Type B pancreatic cell (in vitro differentiated cells): ENCODE measurements at places on chromosomes 5 and 9. TPM values are rescaled to one million over a fixed set of nuclear protein-coding genes. Genes with fewer than 3 reads are reported as not detected.
A peak's percentile ranks its signal among the peaks of the same experiment; 100 is the strongest.

GRCh38 chr5:2310946-2311345 lies 428.2 kb upstream of the IRX4 start:
- no peak for DNase-seq

- DNase-seq = no peak
Measured at GRCh38 chr5:10248378-10249260, 1.1 kb downstream of the ATPSCKMT start.

DNA sequence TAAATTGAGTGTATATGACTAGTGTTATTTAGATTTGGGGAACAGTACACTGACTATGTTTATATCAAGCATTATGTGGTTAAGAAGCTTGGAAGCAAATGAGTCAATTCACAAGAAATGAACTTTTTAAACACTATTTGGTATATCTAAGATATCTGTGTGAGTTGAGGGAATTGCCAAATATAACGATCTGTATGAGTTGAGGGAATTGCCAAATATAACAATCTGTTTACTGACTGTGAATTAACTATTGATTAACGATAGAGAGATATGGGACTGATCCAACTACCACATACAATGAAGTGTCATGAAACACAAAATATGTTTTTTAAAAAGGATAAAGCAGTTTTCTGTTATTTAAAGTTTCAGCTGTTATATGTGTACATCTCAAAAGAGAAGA lies 301.4 kb downstream of the TENT4A start:
- DNase-seq = no peak

DNA sequence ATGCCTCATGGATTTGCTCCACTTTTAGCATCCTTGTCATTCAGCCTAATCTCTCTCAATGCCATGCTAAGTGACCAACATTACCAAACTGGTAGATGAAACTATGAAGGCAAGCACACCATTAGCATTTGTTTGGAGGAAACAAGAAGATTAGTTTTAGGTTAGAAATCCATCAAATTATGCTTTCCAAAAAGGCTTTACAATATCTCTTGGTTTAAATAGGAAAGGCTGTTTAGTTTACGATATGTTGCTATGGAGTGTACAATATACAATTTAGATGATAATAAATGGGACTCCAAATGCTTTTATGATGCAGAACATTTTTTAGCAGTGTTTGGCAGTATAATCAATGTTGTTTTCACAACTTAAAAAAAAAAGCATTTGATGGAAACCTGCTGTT lies 47.8 kb upstream of the CTXN3 start:
- DNase-seq = no peak

DNA sequence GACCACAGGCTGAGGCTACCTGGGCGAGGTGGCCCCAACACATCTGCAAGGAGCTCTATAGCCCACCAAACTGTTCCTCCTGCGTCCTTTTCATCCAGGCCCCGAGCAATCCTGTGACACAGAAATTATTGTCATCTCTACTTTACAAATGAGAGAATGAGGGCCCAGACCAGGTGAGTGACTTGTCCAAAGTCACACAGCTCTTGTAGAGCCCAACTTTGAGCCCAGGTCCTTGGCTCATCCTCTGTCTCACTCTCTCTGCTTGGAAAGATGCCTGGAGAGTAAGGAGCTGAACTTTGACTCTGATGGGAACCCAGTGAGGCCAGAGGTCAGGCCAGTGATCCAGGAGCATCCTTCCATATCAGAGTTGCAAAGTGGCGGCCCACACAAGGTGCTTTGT lies 39.6 kb downstream of the STC2 start:
- DNase-seq = no peak

GRCh38 chr9:79912318-79913070 lies 340.7 kb downstream of the TLE4 start:
- no peak for DNase-seq

DNA sequence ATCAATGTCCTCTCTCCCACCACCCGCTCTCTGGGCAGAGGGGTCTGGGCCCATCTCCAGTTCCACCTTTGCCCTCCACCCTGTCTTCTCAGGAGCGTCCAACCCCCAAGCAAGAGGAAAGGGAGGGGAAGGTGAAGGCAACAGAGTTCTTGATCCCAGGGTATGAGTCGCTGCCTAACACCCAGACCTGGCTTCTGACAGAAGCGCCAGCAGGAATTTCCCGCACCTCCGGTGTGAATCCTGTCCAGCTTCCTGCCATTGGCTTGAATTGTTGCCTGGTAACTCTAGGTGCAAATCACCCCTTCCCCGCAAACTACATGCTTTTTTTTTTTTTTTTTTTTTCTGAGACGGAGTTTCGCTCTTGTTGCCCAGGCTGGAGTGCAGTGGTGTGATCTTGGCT lies 84.2 kb upstream of the IER5L start:
- DNase-seq = no peak

GRCh38 chr5:108762660-108763059 lies 15.0 kb downstream of the FER start:
- DNase-seq = no peak

- DNase-seq = peak; percentile 57
Measured at GRCh38 chr9:135308821-135309762, 170.5 kb upstream of the PPP1R26 start.

DNA sequence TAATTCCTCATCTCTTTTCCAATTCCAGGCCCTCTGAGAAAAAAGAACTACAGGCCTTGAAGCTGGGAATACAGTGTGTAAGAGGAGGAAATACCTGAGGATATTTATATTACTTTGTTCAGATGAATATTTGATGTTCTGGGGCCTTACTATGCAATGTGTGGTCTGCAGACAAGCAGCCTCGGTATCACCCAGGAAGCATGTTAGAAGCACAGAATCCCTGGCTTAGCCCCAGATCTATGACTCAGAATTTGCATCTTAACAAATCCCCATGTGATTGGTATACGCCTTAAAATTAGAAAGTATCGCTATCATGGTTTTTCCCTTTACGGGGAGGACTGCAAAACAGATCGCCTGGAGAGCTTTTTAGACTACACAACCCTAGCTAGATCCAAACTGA lies 121.0 kb downstream of the JAKMIP2 start:
- no peak for DNase-seq

DNA sequence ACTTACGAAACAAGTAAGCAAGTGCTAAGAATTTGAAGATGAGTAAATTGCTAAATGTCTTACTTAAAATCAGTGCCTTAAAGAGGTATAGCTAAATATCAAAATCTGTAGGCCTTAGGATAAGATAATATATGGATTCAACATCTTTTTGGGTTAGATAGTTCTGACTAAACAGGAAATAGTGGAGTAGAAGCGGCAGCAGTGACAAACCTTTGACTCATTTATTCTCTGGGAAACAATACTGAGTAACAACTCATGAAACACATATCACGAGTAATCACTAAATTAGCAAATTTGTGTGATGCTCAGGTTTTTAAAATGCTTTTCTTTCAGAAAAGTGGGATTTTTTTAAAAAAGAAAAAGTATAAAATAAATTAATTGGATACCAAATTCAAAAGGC lies 762.1 kb upstream of the TYRP1 start:
- DNase-seq = no peak

- DNase-seq = no peak
Measured at GRCh38 chr5:125634216-125634835, 788.9 kb upstream of the GRAMD2B start.

- no peak for DNase-seq
Measured at GRCh38 chr5:58024151-58024550, 435.7 kb downstream of the PLK2 start.

GRCh38 chr5:179439181-179439985 lies 94.1 kb upstream of the ADAMTS2 start:
- DNase-seq = no peak

DNA sequence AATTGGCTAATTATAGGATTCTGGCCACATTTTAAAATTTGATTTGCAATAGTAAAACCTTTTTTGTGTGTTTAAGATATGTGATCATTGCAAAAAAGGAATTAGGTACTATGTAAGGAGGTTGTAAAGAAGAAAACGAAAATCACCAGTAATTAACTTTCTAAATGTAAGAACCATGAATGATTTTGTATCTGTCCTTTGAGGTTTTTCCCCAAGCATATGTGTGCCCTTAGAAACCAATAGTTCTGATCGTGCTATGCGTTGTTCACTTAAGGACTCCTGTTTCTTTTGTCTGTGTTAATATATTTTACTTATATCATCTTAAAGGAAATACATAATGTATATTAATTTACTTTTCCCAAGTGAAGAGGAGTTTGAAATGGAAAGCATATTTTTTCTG lies 410.2 kb downstream of the PSAT1 start:
- DNase-seq = no peak

DNA sequence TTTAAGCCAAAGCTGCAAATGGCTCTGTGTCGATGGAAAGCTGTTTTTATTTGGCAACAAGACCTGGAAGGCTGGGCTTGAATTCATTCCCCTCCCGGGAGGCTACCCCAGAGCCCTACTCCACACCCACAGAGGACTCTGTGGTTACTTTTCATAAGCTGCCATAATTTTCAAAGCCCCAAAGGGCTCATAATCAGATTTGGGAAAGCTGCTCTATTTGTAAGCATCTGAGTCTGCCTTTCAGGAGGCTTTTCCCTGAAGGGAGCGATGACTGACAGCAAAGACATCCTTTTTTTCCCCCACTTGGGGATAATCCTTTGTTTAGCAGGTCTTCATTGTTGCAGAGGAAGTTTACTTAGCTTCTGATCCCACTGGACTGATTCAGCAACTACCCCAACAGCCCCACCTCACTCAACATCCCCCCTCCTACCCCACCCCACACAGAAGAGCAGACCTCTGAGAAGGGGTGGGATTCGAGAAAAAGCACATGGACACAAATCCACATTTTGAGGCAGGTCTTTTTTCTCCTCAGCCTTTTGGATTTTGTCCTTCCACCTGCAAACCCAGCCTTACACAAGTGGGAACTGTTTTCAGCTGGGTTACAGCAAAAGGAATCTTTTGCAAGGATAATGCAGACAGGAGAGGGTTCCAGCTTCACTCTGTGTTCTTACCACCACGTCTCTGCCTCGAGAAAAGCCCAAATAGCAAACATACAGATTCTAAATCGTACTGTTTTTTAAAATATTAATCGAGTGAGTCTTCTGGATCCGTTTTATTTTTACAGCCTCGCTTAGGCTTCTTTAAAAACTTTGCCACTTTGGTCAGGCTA lies 244.4 kb upstream of the TUT7 start:
- DNase-seq = peak; percentile 31

DNA sequence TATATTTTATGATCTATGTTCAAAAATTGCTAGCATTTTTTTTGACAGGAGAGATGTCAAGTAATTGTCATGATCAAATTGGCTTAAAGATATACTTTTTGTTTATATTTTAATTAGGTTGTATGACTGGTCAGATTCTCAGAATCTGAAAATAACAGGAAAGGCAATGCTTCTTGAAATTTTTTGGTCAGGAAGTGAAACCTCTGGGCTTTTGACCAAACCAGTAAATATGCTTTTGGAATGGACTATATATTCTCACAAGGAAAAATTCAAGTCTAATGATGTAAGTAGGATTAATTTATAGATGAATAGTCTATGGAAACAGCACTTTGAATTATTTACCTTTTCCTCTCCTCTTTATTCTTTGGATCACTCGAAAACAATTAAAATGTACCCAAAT lies 52.3 kb downstream of the SLF1 start:
- no peak for DNase-seq

DNA sequence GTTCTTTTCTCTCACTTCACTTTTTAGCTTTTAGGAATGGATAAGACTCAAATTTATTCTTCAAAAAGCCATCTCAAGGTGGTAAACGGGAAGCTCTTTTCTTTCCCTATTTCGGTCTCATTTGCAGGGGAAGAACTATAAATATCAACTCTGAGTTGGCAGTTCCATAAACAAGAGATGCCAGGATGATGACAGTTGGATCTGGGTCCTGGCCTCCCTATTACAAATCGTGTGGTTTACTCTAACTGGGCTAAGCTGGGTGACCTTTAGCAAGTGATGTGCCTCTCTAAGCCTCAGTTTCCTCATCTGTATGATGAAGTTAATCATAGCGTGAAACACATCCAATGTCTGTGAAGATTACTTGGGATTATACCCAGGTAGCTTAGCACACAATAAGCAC lies 44.2 kb downstream of the TLE4 start:
- DNase-seq = no peak

- peak; percentile 62 for DNase-seq
Measured at GRCh38 chr9:114299286-114300152, 23.4 kb upstream of the ORM1 start.

- no peak for DNase-seq
Measured at GRCh38 chr9:116467740-116468351, 219.3 kb upstream of the TRIM32 start.

DNA sequence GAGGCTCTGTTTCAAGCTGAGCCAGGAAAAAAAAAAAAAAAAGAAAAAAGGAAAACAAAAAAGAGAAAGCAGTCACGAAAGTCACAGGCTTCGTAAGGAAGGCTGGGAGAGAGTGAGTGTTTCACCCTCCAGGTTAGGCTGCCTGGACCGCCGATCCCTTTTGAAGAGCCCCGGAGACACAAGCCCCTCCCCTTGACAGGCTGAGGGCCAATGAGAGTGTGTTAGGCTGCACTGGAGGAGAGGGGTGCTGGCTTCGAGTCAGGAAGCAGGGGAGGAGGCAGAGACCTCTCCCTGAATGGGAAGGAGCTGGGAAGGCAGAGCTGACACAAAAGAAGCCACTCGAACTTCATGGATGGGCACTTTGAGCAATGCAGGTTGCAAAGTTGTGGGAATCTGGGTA lies at the start of gene NMUR2:
Gene NMUR2, minus strand, starts transcription at position 135 of the 400 bp plus-strand sequence. CDS start 166 bp downstream, outside the sequence.
- no peak for DNase-seq

- no peak for DNase-seq
Measured at GRCh38 chr5:105430516-105430915, 1867.9 kb upstream of the NUDT12 start.

GRCh38 chr9:120490888-120491595 lies 88.9 kb downstream of the CDK5RAP2 start:
- DNase-seq = no peak

DNA sequence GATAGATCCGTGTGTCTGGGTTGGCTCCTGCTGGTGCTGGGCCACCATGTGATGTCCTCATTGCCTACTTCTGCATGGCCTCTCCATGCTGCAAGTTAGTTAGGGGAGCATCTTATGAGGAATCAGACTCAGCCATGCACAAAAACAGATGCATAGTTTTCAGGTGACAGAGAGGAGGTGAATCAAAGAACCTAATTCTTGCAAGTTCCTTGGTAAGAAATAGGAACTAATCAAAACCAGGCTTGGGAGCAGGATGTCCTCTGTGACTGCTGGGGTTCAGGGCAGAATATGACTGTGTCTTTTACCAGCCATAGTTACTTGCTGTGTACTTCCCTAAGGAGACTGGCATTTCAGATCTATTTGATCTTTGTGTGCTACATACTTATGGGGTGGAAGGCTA lies 61.6 kb downstream of the C9orf152 start:
- no peak for DNase-seq

PROP1 gene
- total RNA-seq = not detected in 2 replicates

PCDHGA5 gene
- 0.39 and 0.88 TPM in 2 replicates for total RNA-seq

NR3C1 gene
- 43.0 and 94.0 TPM in 2 replicates for total RNA-seq

MED10 gene
- total RNA-seq = 32.3 and 38.4 TPM in 2 replicates

NUTM2F gene
- total RNA-seq = not detected in 2 replicates

NEUROG1 gene
- 3.7 TPM in 1 of 2 replicates, not detected in the other for total RNA-seq

POU5F2 gene
- total RNA-seq = 0.29 and 0.51 TPM in 2 replicates

DROSHA gene
- total RNA-seq = 81.7 and 97.3 TPM in 2 replicates

SLC25A2 gene
- total RNA-seq = 0.45 and 0.92 TPM in 2 replicates

DAP gene
- total RNA-seq = 82.7 and 102 TPM in 2 replicates

RAB24 gene
- 42.6 and 46.2 TPM in 2 replicates for total RNA-seq

MEIKIN gene
- total RNA-seq = not detected in 2 replicates

SPAAR gene
- total RNA-seq = not detected in 2 replicates

ENTREP1 gene
- 3.0 and 4.1 TPM in 2 replicates for total RNA-seq

TRIM36 gene
- total RNA-seq = 14.1 and 55.2 TPM in 2 replicates
